HCT116 (cell line): ENCODE measurements at places on chromosomes 12 and 14. TPM values are rescaled to one million over a fixed set of nuclear protein-coding genes. Genes with fewer than 3 reads are reported as not detected.

Gene CLEC1B
- total RNA-seq = not detected

Gene NKX2-1
- total RNA-seq = 0.84 TPM

- DNase-seq = no peak
These were observed 497.7 kb upstream of the RPL10L start for GRCh38 chr14:47149326-47149725.

- DNase-seq = no peak
These were observed 11.2 kb upstream of the DAAM1 start for GRCh38 chr14:59177262-59177661.

DNA sequence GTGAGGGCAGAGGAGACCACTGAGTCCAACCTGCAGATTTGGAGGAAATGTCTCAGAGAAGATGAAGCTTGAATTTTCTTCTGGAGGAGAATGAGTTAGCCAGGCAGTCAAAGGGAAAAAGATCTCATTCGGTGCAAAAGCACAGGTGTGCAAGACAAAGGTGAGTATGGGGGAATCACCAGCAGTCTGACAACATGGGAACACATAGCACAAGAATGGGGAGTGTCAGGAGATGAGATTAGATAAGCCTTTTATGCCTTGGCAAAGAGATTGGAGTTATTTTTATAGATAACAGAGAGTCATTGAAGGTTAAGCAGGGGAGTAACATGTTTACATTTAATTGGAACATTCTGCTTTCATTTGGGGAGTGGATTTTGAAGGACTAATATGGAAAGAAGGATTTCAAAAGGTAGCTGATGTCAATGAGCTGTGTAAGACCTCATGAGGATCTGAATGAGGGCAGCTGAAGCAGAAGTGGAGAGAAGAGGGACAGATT, 171.3 kb upstream of the NTF3 start:
- DNase-seq = no peak

GRCh38 chr12:66118240-66118891, 12.2 kb downstream of the LLPH start:
- DNase-seq = no peak
